ENCODE measurements at places on chromosomes 1 and 21.

GRCh38 chr1:226643177-226643576 is 94.6 kb downstream of the STUM start:
- no peak for DNase-seq

GRCh38 chr1:226700861-226701260 is 38.2 kb downstream of the ITPKB start:
- DNase-seq: no peak

DNA sequence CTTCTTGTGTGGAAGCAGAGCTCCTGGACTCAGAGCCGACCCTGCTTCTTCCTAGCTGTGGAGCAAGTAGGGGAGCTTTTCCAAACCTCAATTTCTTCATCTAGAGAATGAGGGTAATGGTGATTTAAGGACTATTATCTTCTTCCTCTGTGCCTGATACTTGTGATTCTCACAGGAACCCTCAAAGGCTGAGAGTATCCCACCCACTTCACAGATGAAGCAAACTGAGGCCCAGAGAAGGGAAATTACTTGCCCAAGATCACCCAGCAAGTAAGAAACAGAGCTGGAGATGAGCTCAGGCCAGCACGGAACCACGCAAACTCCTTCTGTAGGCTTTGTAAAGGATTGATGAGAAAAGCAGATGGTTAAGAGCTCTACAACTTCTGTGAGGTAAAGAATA is 15.1 kb upstream of the SLC2A1 start:
- no peak for DNase-seq

DNA sequence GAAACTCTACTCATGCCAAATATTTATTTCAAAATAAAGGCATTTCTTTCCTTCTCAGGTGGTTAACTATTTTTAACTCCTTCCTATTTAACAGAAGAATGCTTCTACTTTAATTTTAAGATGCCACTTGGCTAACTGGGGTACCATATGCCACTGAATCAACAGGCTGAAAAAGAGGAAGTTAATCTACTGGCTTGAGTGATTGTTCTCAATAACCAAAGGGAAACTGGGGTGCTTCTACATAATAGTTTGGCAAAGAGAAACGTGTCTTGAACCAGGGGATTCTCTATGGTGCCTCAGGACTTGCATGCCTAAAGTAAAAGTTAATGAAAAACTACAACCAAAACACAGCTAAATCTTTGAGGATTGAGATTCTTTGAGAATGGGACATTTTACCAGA is 142.6 kb downstream of the DENND1B start:
- no peak for DNase-seq

DNA sequence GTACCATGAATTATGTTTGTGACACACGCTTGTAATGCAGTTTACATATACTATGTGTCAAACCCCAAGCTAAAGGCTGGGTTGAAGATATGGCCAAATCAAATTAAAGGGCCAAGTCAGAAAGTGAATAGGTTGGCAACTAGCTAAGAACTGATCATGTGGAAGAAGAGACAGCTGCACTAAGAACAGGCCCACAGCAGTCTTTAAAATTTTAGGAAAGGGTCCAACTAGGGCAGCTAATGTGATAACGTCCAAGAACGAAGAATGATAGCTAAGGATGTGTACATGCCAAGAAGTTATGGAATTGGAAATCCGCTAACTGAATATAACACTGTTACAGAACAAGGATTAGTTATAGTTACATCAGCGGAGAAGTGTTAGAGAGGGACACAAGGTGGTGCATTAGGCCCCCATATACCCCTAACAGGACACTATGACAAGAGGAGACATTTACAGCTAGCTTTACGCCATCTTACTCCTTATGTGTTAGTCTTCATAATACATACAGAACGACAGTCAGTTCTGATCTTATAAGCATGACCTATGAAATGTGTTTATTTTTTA is 6.5 kb upstream of the RNF2 start:
- no peak for DNase-seq

DNA sequence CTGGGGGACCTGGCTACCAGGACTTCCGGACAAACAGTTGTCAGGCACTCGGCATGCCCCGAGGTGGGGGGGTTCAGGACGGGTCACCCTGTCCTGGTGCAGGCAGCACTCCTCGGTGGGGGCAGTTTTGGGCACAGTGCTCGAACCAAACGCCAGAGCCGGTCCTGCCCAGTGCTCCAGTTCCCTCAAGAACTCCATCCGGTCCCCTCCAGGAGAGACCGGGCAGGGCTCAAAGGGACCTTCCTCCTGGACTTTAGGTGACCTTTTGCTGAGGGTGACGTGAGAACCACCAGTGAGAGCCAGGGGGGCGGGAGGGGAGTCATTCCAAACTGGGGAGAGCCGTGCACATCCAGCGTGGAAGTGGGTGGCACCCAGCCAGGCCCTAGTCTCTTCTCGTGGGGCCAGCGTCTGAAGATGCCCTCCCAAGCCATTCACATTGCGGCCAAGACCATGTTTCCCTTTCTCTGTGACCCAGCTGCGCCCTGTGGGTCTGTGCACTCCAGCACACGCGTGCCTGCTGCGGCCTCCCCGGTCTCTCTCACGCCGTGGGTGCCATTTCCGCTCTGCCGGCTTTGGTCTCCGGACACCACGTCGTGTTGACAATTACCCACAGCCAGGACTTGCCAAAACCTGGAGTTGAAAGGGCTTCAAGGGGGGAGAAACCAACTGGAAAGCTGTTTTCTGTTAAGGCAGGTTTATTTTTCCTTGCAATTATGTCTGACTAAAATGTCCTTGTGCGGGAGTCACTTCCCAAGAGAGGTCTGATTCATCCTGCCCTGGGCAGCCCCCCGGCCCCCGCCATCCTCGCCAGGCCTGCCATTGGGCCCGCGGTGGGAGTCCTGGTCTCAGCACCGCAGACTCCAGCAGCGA is 178.8 kb upstream of the ARHGEF16 start:
- DNase-seq: no peak

- no peak for DNase-seq
Observed at GRCh38 chr21:43717166-43717853, 1.6 kb upstream of the PDXK start.

DNA sequence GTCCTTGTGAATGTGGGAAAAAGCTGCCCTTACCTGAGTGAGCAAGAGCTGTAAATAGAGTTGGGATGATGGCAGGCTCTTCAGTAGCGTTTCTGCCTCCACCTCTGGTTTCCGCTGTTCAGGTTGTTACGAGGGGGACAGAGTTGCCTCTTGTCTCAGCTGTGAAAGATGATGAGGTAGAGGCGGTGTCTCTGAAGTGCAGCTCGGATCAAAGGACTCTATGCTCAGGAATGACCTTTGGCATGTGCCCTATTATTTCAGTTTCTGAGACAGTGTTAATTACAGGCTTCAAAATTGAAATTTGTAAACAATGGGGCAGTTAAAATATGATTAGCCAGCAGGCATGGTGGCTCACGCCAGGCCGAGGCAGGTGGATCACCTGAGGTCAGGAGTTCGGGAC is 70.3 kb downstream of the VPS26C start:
- DNase-seq: no peak

DNA sequence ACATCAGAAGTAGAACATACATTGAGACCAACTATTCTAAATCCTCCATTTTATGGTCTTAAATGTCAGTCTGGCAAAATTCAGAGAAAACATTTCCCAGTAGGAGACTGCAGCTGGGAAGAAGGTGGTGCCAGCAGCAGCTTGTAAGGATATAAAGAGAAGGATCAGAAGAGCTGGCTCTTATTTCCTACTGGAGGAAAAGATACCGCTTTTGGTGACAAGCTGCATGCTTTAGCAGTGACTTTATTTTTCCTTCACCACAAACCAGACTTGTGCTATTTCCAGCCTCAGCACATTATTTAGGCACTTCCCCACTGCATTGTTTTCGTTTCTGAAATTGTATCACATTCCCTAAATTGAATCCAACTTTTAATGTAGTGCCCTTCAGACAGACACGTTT is 28.4 kb downstream of the RNF11 start:
- DNase-seq: no peak

DNA sequence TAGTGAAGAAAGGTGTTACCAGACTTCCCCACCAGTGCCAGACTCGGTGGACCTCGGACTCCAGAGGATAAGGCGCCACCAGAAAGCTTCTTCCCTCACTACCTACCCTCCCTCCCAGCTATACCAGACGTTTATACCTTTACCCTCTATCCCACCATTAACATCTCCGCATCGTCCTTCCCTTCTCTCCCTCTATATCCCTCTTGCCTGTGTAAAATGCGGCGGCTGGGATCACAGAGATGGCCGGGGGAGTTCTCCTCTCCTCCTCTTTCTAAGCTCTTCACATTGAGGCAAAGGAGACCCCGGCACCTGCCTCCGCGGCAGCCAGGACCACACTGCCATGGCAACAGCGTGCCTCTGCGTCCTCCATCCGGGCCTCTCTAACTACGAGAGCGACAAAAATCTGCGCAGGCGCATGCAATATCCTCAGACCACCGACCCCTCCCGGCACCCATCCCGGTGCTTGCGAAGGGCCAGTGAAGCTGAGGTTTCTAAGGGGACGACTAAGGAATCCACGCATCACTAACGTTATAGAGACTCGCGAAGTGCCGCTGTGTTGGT is at the start of gene CCDC181:
Gene CCDC181, minus strand, starts transcription at position 394 of the 561 bp plus-strand sequence. CDS start 2,547 bp downstream, outside the sequence.
- DNase-seq: no peak

DNA sequence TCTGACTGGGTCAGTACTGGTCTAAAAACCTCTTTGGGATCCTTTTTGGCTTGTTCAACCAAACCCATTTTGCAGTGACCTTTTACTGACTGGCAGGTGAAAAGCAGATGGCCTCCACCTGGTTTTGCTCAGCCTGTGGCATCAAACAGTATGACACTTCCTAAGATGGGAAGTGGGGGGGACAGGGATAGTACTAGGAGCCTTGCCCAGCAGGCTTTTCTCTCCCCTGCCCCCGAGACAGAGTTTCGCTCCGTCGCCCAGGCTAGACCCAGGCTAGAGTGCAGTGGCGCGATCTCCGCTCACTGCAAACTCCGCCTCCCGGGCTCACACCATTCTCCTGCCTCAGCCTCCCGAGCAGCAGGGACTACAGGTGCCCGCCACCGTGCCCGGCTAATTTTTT is 18.3 kb downstream of the INTS3 start:
- no peak for DNase-seq

DNA sequence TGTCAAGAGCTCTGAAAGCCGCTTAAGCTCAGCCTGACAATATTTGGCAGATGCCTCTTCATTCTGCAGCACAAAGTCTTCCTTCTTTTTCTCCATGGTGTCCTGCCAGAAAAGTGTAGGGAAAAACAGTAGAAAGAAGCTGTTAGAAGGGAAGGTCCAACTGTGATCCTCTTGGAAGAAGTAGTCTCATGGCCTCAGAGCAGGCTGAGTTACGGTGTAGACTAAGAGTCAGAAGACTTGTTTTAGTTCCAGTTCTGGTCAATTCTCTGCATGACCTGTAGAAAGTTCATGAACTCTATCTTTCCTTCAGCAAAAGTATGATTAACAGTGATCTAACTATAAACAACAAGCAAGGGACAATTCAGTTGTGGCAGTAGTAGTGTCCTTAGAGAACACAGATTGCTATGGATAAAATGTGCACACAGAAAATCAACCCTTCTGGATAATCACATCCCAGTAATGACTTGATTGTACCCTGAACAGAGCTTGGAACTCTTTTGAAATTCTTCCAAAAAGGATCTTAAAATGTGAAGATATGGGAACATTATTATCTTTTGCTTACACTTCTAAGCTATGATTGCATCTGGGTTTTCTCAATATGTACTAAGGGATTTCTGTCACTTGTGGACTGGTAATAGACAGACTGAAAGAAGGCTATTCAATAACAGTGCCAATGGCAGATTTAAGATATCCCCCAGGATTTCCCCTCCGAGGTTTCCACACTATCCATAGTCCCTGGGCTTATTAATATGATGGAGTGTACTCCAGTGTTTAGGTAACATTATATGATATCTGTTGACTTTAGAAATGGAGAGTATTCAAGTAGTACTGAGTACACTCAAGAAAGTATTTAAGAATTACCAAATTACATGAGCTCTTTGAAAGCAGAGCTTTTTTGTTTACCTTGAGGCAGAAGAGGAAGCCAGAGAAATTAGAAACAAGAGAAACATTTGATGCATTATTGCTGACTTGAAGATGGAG is 22.1 kb upstream of the GBP2 start:
- no peak for DNase-seq

GRCh38 chr1:150995896-150996295 is 10.8 kb downstream of the MINDY1 start:
- DNase-seq: no peak

- no peak for DNase-seq
Observed at GRCh38 chr1:67745875-67746698, 61.1 kb downstream of the GADD45A start.

- DNase-seq: peak; percentile 61
Observed at GRCh38 chr1:202858331-202858730, 30.6 kb downstream of the RABIF start.

DNA sequence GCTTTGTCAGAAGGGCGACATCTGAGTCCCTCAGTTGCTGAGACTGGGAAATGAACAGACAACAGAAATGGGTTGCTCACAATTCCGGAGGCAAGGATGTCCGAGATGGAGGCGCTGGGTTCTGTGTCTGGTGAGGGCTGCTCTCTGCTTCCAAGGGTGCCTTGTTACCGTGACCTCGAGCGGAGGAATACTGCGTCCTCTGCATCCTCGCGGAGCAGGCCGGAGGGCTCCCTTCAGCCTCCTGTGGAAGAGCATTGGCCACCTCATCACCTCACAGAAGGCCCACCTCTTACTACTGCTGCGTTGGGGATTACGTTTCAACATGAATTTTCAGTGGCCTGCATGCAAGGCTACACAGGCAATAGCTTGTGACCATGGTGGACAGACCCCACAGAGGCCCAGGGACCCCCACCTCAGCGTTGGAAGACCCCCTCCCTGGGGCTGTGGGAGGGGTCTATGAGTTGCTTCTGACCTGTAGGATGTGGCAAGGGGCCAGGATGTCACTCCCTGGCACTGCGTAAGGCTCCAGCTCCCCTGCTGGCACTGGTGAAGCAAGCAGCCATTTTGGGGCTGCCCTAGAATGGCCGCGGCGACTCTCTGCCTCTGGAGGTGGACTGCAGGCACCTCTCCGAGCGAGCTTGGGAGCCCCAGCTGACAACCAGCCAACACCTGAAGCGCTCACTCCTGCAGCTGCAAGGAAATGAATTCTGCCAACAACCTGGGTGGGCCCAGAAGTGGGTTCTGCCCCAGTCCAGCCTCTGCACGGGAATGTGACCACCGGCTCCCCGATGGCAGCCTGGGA is 36.3 kb upstream of the COL6A1 start:
- no peak for DNase-seq

All from gastrocnemius medialis (tissue), 4 donors.